ENCODE measurements at places on chromosomes 7 and 10.
A peak's percentile ranks its signal among the peaks of the same experiment; 100 is the strongest.

DNA sequence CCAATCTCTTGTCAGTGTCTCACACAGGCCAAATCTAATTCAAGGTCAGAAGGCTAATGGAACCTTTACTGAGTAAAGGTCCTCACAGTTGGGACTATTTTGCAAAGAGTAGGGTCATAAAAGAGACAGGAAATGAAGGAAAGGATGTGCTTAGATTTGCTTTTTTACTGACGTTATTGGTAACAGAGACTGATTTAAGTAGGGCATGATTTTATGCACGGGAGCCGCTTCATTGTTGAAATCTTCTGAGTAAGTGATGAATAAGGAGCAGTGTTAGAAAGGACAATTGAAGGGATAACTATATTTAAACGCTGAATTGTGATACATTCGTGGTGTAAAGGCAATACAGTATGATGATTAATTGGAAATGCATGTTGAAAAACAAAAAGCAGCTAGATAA is 261.5 kb downstream of the MALRD1 start:
- no peak overlapping the region for H3K4me3 ChIP-seq
- no peaks in the 10 kb centered on the region for H3K4me1 ChIP-seq
- no peaks in the 10 kb centered on the region for H3K36me3 ChIP-seq
- no peak overlapping the region for H3K27ac ChIP-seq

DNA sequence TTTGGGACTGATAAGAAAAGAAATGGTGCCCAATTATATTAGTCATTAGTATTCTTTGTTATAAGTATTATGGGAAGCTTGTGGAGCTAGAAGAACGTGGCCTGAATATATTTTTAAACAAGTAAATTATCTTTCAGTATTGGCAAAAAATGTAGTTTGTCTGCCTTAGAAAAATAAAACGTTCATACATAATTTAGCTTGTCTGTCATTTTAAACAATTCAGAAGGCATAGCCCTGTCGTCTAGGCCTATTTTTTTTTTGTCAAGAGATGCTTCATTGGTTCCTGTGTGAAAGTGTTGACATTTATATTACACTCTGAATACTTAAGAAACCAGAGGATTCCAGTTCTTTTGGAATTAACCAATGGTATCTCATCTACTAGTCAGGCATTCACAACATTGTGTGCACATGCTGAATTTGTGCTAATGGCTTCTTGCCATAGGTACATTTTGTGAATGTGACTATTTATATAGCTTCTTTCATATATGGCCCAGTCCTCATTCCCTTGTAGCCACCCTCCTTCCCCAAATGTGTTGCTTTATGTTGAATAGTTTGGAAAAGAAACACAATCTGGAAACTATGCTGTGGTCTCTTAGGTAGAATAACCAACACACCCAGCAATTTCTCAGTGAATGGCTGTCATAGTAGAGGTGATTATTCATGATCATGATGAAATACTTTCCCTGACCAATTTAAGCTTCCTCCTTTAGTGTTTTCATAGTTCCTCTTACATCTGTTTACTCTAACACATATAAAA is 435.8 kb downstream of the EXOC4 start:
- no peaks in the 10 kb centered on the region for H3K36me3 ChIP-seq
- peak; percentile 11 for DNase-seq
- no peak overlapping the region for H3K4me3 ChIP-seq
- no peak overlapping the region for H3K27ac ChIP-seq
- no peaks in the 10 kb centered on the region for H3K27me3 ChIP-seq
- no peaks in the 10 kb centered on the region for H3K4me1 ChIP-seq

GRCh38 chr7:25595996-25596395 is 367.7 kb upstream of the NPVF start:
- no peaks in the 10 kb centered on the region for H3K27me3 ChIP-seq
- no peak for DNase-seq
- H3K27ac ChIP-seq = no peak overlapping the region
- H3K4me3 ChIP-seq = no peak overlapping the region
- no peaks in the 10 kb centered on the region for H3K36me3 ChIP-seq

- no peak overlapping the region for H3K27ac ChIP-seq
- no peaks in the 10 kb centered on the region for H3K27me3 ChIP-seq
- H3K4me1 ChIP-seq = peaks cover 5% of the 10 kb centered on the region
- no peak overlapping the region for H3K4me3 ChIP-seq
These were observed 458.5 kb downstream of the GFRA1 start for GRCh38 chr10:115814542-115814941.

GRCh38 chr7:80859272-80859970 is 59.4 kb downstream of the SEMA3C start:
- H3K27ac ChIP-seq = peak overlapping the region; percentile 77
- no peaks in the 10 kb centered on the region for H3K27me3 ChIP-seq
- no peaks in the 10 kb centered on the region for H3K4me1 ChIP-seq
- no peaks in the 10 kb centered on the region for H3K36me3 ChIP-seq
- H3K4me3 ChIP-seq = no peak overlapping the region
- DNase-seq = peak; percentile 37

- no peaks in the 10 kb centered on the region for H3K4me1 ChIP-seq
- DNase-seq = no peak
- no peaks in the 10 kb centered on the region for H3K27me3 ChIP-seq
- H3K4me3 ChIP-seq = no peak overlapping the region
These were observed 379.9 kb downstream of the SH2D4B start for GRCh38 chr10:80917636-80918035.

DNA sequence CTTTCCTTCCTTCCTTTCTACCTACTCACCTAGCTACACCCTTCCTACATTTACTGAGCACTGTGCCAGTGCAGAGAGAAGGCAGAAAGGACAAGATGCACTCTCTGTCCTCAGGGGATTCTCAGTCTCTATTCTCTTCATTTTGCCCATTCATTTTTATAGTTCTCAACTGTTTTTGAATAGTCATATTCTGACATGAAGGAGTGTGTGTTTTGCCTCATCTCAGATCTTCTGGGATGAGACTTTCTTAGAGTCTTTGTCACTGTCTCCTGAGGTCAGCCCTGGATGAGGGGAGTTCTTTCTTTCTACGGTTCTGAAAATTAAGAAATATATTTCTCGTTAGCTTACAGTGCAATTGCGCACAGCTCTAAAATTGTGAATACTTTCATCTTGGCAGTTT is 21.3 kb downstream of the CLCN1 start:
- no peak overlapping the region for H3K27ac ChIP-seq
- H3K36me3 ChIP-seq = no peaks in the 10 kb centered on the region
- H3K27me3 ChIP-seq = no peaks in the 10 kb centered on the region
- no peak overlapping the region for H3K4me3 ChIP-seq
- H3K4me1 ChIP-seq = no peaks in the 10 kb centered on the region

- H3K4me1 ChIP-seq = no peaks in the 10 kb centered on the region
- H3K36me3 ChIP-seq = no peaks in the 10 kb centered on the region
- peak overlapping the region; percentile 63 for H3K27ac ChIP-seq
- H3K4me3 ChIP-seq = no peak overlapping the region
- no peak for DNase-seq
These were observed 15.3 kb upstream of the AKR1C1 start for GRCh38 chr10:4947635-4948596.

GRCh38 chr10:23525406-23525805 is 86.5 kb downstream of the OTUD1 start:
- no peaks in the 10 kb centered on the region for H3K4me1 ChIP-seq
- peak; percentile 36 for DNase-seq
- no peak overlapping the region for H3K27ac ChIP-seq
- no peak overlapping the region for H3K4me3 ChIP-seq

DNA sequence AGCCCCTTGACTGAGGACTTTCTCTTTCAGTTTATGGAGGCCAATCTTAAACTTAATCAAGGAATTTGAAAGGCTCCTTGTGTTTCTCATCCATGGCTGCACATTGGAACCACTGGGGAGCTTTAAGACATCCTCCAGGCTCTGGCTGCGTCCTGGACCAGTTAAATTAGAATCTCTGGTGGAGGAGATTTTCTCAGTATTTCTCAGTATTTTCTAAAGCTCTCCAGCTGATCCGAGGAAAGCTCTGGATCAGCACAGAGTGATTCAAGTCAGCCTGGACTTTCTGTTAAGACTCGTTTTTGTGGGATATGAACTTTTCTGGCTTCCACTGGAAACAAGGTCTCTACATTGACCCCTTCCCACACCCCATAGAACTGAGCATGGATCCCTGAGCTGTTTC is 249.8 kb downstream of the STK31 start:
- H3K27me3 ChIP-seq = no peaks in the 10 kb centered on the region
- H3K27ac ChIP-seq = no peak overlapping the region
- H3K36me3 ChIP-seq = no peaks in the 10 kb centered on the region
- no peak for DNase-seq
- H3K4me1 ChIP-seq = no peaks in the 10 kb centered on the region

GRCh38 chr7:18900803-18901202 is 216.6 kb downstream of the TWIST1 start:
- H3K4me3 ChIP-seq = no peak overlapping the region
- H3K4me1 ChIP-seq = peaks cover 3% of the 10 kb centered on the region
- H3K27me3 ChIP-seq = no peaks in the 10 kb centered on the region
- no peak overlapping the region for H3K27ac ChIP-seq
- DNase-seq = no peak
